ENCODE measurements at places on chromosomes 12 and 14. TPM values are rescaled to one million over a fixed set of nuclear protein-coding genes. Genes with fewer than 3 reads are reported as not detected.

BBOF1 gene
- 6.0 TPM for total RNA-seq

NID2 gene
- total RNA-seq: 315 TPM

GNB3 gene
- 1.7 TPM for total RNA-seq

MORN3 gene
- total RNA-seq: 0.33 TPM

NPAS3 gene
- 0.17 TPM for total RNA-seq

POU6F1 gene
- 6.3 TPM for total RNA-seq

POTEM gene
- total RNA-seq: not detected

ENDOU gene
- 0.29 TPM for total RNA-seq

TSHR gene
- total RNA-seq: 0.33 TPM

DYNLL1 gene
- 248 TPM for total RNA-seq

MIP gene
- total RNA-seq: not detected

CLEC2B gene
- total RNA-seq: 19.3 TPM

SRSF5 gene
- total RNA-seq: 135 TPM

DDN gene
- total RNA-seq: 0.15 TPM

NKX2-1 gene
- total RNA-seq: not detected

SETD3 gene
- 42.5 TPM for total RNA-seq

KCNJ8 gene
- 10.6 TPM for total RNA-seq

ACSS3 gene
- 19.8 TPM for total RNA-seq

CCDC184 gene
- 0.33 TPM for total RNA-seq

TEX22 gene
- 0.44 TPM for total RNA-seq

RERGL gene
- not detected for total RNA-seq

TSPAN8 gene
- total RNA-seq: 0.15 TPM

BCAT1 gene
- total RNA-seq: 250 TPM

PIANP gene
- total RNA-seq: 0.33 TPM

GPR84 gene
- not detected for total RNA-seq

TMTC1 gene
- 44.1 TPM for total RNA-seq

ART4 gene
- total RNA-seq: 0.44 TPM

TAS2R19 gene
- 4.5 TPM for total RNA-seq

CMA1 gene
- not detected for total RNA-seq

ACOT4 gene
- total RNA-seq: 0.15 TPM

BEGAIN gene
- not detected for total RNA-seq

APOF gene
- not detected for total RNA-seq

PTCSC3 gene
- total RNA-seq: not detected

IPO4 gene
- total RNA-seq: 47.6 TPM

MYF6 gene
- not detected for total RNA-seq

All from smooth muscle cell of trachea (primary cell).